ENCODE measurements at places on chromosomes 5 and 9.
A peak's percentile ranks its signal among the peaks of the same experiment; 100 is the strongest.

DNA sequence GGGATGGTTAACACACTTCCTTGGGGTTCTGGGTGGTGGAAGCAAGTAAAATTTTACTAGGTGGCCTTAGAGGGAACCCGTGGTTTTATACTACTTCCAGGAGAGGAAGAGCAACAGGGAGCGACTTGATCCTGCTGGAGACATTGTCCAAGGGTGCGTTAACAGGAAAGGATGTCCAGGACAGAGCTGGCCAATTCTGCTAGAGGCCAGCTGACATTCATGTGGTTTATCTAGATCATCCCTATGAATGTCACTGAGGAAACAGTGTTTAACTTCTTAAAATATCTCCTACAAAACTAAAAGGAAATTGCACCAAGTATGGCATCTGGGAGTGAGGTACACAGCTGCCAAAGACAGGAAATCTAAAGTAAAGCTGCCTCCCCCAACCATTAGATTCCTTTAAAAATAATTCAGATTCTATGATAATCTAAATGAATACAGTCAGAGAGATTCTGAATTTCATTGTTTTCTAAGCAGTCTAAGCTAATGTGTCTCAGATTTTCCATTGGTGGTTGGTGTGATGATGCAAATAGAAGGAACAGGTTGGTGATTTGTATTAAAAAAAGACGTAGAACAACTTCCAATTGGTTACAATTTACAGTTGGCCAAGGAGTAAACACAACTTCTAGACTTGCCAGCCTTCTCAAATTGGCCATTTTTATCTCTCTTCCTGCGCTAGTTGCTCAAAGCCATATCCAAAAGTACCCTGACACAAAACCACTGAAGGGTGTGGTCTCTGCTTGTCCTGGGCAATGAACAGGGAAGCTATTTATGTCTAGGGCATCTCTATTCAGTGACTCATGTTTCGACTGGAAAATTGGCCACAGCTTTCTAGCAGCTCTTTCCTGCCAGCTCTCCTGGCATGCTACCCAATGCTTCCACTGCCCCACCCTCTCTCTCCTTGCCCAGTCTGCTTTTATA lies 574.7 kb upstream of the MEF2C start:
- DNase-seq: peak; percentile 25

DNA sequence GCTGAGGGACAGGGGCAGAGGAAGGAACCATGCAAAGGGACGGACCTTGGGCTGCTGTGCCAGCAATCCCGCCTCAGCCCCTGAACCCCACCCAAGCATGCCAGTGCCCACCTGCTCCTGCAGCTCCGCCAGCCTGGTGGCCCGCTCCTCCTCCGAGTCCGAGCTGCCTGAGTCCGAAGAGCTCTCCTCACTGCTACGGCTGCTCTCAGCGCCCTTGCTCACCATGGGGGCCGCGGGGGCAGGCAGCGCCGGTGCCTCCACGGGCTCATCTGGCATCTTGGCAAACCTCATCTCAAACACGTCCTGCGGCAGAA lies 16.3 kb downstream of the BRD3OS start:
- DNase-seq: no peak

DNA sequence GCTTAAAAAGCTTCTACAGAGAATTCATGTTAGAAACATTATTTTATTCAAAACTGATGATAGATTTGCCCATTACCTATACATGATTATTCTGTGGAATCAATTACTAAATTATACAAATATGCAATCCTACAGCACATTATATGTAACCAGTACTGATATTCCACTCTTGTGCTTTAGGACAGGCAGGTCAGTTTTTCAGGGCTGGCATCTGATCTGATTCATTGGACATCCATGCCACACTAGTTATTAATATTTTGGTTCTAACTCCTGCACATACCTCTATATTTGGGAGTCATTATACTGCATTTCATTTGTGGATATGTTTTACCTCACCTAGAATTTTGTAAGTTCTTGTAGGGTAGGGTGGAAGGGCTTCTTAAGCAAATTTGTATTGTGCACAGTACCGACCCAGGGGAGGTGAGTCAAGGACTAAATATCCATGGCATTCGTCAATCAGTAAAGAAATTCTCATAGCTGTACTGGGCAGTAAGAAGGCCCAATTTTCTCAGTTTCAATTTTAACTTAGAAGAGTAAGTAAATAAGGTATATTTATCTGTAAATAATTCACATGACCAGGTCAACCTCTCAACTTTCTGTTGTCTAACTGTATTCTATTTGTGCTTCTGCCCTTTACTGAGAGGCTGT lies 33.5 kb downstream of the ELOVL7 start:
- no peak for DNase-seq

- DNase-seq: peak; percentile 8
Observed at GRCh38 chr5:155004138-155004744, 9.3 kb upstream of the KIF4B start.

- no peak for DNase-seq
Observed at GRCh38 chr9:14517154-14517906, 175.9 kb downstream of the ZDHHC21 start.

Measured in head of caudate nucleus (tissue), 42 donors.